ENCODE measurements at places on chromosomes 3 and 15.

DNA sequence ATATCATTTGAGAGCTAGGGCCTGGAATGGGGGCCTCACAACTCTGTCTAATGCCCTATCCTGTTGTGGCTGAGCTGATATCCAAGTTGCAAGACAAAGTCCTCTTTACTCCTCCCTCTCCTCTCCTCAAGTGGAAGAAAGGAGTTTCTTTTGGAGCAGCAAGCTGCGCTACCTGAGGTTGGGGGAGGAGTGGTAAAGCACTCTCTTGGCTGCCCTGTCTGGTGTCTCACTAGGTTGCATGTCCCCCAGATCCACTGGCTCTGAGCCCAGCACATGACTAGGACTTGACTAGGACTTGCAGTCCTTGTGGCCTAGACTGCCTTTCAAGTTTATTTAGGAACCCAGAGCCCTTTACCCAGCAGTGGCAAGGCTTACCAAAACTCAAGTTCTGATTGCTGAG is 141.1 kb upstream of the SETMAR start:
- no peak for DNase-seq

DNA sequence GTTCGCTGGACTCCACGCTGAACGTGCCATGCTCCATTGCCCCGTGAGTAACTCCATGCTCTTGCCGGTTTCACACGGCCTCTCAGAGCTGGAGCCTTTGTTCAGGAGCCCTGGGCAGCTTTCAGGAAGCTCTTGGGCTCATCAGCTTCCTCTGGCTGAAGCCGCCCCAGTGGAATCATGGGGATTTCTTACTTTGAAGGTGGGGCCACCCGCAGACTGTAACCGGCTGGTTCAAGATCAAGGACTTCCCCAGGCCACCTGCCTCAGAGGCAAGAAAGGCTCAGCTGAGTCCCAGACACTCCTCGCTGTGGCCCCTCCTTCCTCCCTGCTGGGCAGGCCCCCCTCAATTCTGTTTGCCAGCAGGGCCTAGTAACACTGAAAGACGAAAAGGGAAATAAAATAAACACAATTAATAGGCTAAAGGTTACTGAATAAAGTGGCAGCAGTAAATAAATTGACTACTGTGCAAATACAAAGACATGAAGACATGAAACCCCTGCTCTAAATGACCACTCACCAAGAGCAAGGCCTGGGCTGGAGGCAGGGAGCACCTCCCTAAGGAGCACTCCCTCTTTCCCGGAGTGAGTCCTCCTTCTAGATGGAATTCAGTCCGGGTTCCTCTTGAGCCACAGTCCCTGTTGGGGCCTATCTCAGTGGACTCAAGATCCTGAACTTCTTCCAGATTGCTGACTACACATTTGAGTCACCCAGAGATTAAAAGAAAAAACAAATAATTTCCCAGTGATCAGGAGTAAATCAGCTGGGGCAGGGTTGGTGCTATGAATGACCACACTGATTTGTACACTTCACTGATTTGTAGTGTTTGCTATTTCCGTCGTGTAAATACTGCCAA is 51.0 kb downstream of the ZDHHC19 start:
- peak; percentile 19 for DNase-seq

DNA sequence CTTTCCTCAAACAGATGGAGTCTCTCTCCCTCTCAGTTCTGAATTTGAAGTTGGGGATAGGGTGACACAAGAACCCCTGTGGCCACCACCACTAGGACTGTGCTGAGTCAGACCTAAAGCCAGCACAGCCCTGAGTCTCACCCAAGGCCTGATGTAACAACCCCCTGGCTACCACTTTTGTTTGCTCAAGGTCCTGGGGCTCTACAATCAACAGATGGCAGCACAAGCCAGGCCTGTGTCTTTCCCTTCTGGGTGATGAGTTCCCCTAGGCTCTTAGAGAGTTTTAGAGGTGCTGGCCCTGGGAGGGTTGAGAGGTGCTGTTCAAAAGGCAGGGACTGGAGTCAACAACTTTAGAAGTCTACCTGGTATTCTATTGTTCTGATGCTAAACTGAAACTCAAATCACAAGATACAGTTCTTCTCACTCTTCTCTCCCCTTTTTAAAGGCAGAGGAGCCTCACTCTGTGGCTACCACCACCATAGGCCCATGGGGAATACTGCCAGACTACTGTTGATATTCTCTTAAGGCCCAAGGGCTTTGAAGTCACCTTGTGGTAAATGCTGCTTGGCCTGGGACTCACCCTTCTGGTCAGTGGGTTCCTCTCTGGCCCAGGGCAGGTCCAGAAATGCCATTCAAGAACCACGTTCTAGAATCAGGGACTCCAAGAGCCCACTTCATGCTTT is 6.5 kb downstream of the OR5K4 start:
- DNase-seq, result no peak

DNA sequence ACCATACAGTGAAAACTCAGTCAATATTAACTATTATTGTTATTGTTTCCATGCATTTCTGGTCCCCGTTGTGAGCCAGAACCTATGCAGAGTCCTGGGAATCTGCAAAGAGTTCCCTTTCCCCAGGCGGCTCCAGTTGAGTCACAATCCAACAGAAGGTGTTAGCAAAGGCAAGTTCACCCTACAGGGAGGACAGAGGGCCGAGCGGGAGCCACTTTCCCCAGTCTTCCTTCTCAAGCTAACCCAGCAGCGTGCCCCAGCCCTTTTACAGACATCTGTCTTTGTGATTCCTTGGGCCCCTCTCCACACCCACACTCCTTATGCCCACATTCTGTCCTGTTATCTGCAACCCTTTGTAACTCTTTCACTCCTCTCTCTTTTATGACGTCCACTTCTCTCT is 13.1 kb upstream of the LTF start:
- DNase-seq, result no peak

GRCh38 chr3:122074621-122075265 is 19.6 kb downstream of the CD86 start:
- DNase-seq, result no peak

- no peak for DNase-seq
Measured at GRCh38 chr15:70069716-70070115, 28.0 kb downstream of the TLE3 start.

DNA sequence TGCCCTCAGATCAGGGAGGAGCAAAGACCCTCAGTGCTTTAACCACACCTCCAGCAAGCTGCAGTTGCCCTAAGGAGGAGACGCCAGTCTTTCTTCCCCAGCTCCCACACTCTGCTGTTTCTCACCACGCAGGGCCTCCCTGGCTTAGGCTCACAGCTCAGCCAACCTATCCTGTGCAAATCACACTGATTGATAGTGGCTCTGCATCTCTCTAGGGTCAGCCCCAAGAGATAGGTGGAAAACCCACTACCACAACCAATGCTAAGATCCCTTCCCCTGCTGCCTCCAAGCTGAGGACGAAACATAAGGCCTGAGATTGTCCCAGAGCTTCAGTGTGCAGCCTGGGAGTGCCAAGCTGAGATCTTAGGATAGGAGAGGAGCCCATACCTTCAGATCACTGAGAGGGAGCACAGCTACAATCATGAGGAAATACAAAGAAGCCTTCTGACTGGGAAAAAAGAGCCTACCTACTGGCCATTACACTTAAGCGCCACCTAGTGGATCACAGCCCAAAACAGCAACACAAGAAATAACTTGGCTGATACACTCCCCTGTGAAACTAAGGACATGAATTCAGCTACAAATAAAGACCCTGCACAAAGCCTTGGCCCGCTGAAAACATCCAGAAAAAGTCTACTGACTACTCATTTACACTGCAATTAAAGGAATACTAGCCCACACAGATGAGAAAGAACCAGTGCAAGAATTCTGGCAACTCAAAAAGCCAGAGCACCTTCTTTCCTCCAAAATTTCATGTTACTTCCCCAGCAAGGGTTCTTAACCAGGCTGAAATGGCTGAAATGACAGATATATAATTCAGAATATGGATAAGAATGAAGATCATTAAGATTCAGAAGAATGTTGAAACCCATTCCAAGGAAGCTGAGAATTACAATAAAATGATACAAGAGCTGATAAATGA is 271.5 kb upstream of the DCBLD2 start:
- peak; percentile 68 for DNase-seq

GRCh38 chr15:79167776-79168175 is 77.2 kb upstream of the RASGRF1 start:
- DNase-seq, result no peak

DNA sequence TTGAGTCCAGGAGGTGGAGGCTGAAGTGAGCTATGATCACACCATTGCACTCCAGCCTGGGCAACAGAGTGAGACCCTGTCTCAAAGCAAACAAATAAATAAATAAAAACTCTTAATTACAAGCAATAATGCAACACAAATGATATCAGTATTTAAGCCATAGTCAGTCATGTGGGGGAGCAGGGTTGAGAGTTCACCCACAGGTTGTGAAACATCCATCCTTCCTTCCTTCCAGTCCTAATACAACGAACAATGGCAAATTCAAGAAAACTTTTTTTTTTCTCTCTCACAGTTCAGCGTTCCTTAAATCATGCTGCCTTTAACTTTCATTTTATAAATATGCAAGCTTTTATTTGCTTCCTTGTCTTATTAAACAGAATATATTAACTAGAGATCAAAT is 24.1 kb downstream of the ZNF592 start:
- no peak for DNase-seq

- DNase-seq, result no peak
Measured at GRCh38 chr15:58483376-58483775, 51.6 kb downstream of the LIPC start.

GRCh38 chr15:78004919-78005634 is 72.4 kb downstream of the TBC1D2B start:
- no peak for DNase-seq

GRCh38 chr3:60048447-60048848 is 998.6 kb upstream of the CFAP20DC start:
- no peak for DNase-seq

GRCh38 chr3:169387751-169388696 is 275.5 kb downstream of the MECOM start:
- DNase-seq, result peak; percentile 6

DNA sequence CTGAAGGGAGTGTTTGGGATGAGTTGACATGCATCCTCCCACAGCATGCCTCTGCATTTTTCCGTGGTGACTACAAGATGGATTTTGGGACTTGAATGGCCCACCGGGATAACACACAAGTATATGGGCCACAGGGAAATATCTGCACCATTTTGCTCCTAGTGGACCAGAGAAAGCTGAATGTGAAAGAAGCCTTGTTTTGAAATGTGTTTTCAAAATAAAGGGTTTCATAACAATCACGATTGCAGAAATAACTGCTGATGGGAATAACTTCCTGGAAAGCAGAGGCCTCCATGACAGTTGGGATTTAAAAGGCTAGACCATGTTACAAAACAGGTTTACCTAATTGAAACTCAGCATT is 77.5 kb upstream of the PRR23C start:
- no peak for DNase-seq

GRCh38 chr15:87777054-87777561 is 479.4 kb downstream of the NTRK3 start:
- DNase-seq, result no peak

- peak; percentile 47 for DNase-seq
Measured at GRCh38 chr3:161409069-161409468, 37.8 kb upstream of the SPTSSB start.

GRCh38 chr3:49593041-49593440 is 38.8 kb downstream of the BSN start:
- no peak for DNase-seq

DNA sequence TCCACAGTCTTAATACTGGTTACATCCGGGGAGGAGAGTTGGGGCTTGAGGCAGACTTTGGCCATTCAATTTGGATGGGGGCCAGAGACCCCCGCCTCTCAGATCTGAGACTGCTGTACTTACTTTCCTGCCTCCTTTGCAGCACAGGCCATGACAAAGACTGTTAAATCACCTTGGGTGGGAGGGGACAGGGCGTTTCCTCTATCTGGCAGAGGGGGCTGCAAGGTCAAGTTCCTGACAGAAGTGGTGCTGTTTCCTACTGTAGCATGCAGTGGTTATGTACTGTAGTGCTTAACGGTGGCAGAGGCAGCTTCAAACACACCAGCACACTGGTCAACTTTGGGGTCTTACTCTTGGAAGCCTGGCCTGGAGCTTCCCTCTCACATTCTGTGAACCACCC is 261.2 kb upstream of the LRRFIP2 start:
- DNase-seq, result no peak

DNA sequence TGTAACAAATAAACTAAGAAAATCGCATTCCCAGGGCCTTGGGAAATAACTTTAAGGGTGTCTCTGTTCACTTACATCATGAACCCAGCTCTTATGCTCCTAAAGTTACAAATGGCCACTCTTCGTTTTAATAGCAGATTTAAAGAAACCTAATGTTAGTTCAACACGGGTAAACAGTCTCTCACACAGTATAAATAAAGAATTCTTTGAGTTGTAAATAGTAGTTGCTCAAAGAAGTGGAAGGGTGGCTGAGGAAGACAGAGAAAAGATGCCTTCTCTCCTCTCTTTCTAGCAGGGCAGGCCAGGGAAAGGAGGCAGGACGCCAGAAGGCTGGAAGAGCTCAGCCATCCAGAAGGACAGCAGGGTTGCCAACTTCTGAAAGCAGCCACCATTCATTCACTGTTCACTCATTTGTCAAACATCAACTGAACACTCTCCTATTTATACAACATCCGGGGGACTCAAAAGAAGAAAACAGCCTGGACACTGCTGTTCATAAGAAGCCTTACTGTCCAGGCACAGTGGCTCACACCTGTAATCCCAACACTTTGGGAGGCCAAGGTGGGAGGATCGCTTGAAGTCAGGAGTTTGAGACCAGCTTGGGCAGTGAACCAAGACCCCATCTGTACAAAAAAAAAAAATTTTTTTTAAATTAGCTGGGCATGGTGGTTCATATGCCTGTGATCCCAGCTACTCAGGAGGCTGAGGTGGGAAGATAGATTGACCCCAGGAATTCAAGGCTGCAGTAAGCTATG is 47.3 kb downstream of the WWTR1 start:
- DNase-seq, result no peak

Data from endothelial cell (in vitro differentiated cells).